ENCODE measurements at places on chromosomes 16 and 17. TPM values are rescaled to one million over a fixed set of nuclear protein-coding genes. Genes with fewer than 3 reads are reported as not detected.

DNA sequence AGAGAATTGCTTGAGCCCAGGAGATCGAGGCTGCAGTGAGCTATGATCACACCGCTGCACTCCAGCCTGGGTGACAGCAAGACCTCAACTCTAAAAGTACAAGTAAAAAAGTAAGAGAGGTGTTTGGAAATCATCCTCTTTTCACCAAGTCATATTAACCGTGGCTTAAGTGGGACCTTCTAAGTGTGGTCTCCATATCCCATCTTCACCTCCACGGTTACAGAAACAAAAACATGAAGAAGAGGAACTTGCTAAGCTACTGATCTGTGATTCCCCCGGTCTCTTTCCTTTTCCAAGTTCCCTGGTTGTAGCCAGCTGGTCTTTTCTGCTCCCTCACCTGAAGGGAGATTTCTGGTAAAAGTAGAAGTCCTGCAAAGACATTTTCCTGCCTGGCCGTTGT is 389.4 kb downstream of the CPPED1 start:
- H3K36me3 ChIP-seq, result no peaks in the 10 kb centered on the region
- no peaks in the 10 kb centered on the region for H3K4me1 ChIP-seq
- H3K27me3 ChIP-seq, result no peaks in the 10 kb centered on the region
- no peak overlapping the region for H3K27ac ChIP-seq
- no peak overlapping the region for H3K4me3 ChIP-seq

- no peak overlapping the region for H3K4me3 ChIP-seq
- DNase-seq, result no peak
- peaks cover 40% of the 10 kb centered on the region for H3K36me3 ChIP-seq
- no peak overlapping the region for H3K27ac ChIP-seq
These were observed 4.6 kb downstream of the IFT20 start for GRCh38 chr17:28330671-28331070.

GRCh38 chr16:59543641-59544040 is 809.5 kb upstream of the GOT2 start:
- H3K27ac ChIP-seq, result peak overlapping the region; percentile 40
- peaks cover 9% of the 10 kb centered on the region for H3K4me1 ChIP-seq

- no peak for DNase-seq
- no peak overlapping the region for H3K4me3 ChIP-seq
- no peaks in the 10 kb centered on the region for H3K36me3 ChIP-seq
- no peak overlapping the region for H3K27ac ChIP-seq
- H3K4me1 ChIP-seq, result no peaks in the 10 kb centered on the region
- peaks cover 15% of the 10 kb centered on the region for H3K27me3 ChIP-seq
These were observed 89.2 kb upstream of the BRD7 start for GRCh38 chr16:50457979-50458491.

- H3K36me3 ChIP-seq, result no peaks in the 10 kb centered on the region
- peaks cover 23% of the 10 kb centered on the region for H3K4me1 ChIP-seq
- no peak overlapping the region for H3K4me3 ChIP-seq
- no peak for DNase-seq
These were observed 1.6 kb downstream of the VAT1L start for GRCh38 chr16:77790009-77790372.

DNA sequence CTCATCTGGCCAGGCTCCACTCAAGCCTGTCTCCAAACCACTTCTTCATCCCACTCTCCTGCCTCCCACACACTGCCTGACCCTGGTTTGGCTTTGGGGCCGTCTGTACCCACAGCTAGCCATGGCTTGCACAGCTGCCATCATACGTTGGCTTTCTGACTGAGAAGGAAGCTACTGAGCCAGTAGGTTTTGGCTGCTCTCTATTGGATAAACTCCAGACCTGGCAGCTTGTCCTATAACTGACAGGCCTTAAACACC is 3.9 kb downstream of the MIF4GD start:
- peaks cover 24% of the 10 kb centered on the region for H3K4me1 ChIP-seq
- H3K27ac ChIP-seq, result no peak overlapping the region
- no peaks in the 10 kb centered on the region for H3K27me3 ChIP-seq
- H3K36me3 ChIP-seq, result peaks cover 63% of the 10 kb centered on the region
- H3K4me3 ChIP-seq, result no peak overlapping the region
- DNase-seq, result no peak

DNA sequence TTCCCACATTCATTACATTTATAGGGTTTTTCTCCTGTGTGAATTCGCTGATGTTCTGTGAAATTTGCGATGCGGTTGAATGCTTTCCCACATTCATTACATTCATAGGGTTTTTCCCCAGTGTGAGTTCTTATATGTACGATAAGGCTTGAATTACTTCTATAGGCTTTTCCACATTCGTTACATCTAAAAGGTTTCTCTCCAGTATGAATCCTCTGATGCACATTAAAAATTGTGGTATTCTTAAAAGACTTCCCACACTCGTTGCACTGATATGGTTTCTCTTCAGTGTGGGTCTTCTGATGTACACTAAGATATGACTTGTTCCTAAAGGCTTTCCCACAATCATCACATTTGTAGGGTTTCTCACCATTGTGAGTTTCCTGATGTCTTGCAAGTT is 30.4 kb downstream of the ZNF624 start:
- H3K27me3 ChIP-seq, result no peaks in the 10 kb centered on the region
- H3K36me3 ChIP-seq, result peaks cover 31% of the 10 kb centered on the region
- no peak overlapping the region for H3K27ac ChIP-seq
- no peak overlapping the region for H3K4me3 ChIP-seq
- no peak for DNase-seq
- no peaks in the 10 kb centered on the region for H3K4me1 ChIP-seq

DNA sequence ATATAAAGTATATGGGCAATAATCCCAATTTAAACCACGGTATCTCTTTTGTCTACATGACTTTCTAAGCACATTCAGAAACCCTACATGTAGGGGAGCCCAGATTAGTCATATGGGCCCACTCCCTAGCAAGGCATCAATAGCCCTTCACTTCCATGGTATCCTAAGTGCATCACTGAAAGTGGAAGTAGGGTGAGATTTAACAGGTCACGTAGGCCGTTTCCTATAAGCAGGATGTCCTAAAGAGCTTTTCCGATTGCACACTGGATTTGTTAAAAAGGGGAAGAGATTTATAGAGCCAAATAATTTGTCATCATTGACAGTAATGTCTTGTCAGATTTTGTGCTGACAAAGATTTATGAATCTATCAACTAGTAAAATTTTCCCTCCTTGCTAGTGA is 39.0 kb downstream of the CA4 start:
- H3K4me1 ChIP-seq, result no peaks in the 10 kb centered on the region
- no peak overlapping the region for H3K27ac ChIP-seq
- DNase-seq, result no peak
- no peaks in the 10 kb centered on the region for H3K27me3 ChIP-seq
- H3K4me3 ChIP-seq, result no peak overlapping the region

DNA sequence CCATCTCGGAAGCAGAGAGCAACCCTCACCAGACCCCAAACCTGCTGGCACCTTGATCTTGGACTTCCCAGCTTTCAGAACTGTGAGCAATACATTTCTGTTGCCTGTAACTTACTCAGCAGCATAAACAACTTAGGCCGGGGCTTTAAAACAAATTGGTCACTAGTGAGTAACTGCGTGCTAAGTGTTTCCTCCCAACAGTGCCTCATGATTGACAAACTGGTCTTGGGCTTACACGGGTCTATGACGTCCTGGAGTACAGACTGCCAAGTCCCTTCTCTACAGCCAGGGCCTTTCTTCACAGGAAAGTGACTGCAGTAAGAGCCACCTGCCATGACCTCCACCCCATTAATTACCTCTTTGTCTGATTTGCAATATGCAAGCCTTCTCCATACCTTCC is 136.7 kb downstream of the XYLT1 start:
- no peak overlapping the region for H3K27ac ChIP-seq
- H3K4me1 ChIP-seq, result peaks cover 7% of the 10 kb centered on the region
- no peak overlapping the region for H3K4me3 ChIP-seq
- H3K27me3 ChIP-seq, result no peaks in the 10 kb centered on the region
- no peaks in the 10 kb centered on the region for H3K36me3 ChIP-seq

DNA sequence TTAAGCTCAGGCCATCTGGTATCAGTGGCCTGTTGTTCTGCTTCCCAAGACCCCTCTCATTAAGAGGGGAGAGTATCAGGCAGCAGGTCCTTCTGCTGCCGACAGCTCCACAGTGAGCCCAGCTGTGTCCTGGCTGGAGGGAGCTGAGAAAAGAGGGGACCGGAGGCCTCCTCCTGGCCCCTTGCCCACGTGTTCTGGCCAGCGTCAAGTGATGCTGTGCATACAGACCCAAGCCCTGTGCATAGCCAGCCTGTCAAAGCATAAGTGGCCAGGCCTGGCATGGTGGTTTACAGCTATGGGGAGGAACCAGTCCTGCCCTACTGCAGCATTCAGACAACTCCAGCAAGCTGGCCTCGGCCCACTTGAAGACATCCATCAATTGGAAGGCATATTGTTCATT is 48.0 kb downstream of the ABCC6 start:
- H3K36me3 ChIP-seq, result no peaks in the 10 kb centered on the region
- no peak for DNase-seq
- H3K4me3 ChIP-seq, result no peak overlapping the region
- H3K4me1 ChIP-seq, result no peaks in the 10 kb centered on the region

GRCh38 chr16:3282103-3282729 is 1.1 kb upstream of the ZNF263 start:
- no peaks in the 10 kb centered on the region for H3K27me3 ChIP-seq
- DNase-seq, result peak; percentile 91
- peak overlapping the region; percentile 96 for H3K27ac ChIP-seq

GRCh38 chr17:31499771-31500554 is 108.5 kb downstream of the RAB11FIP4 start:
- no peaks in the 10 kb centered on the region for H3K36me3 ChIP-seq
- H3K4me1 ChIP-seq, result peaks cover 6% of the 10 kb centered on the region
- H3K4me3 ChIP-seq, result no peak overlapping the region
- no peak for DNase-seq
- no peak overlapping the region for H3K27ac ChIP-seq

GRCh38 chr17:40253565-40253964 is 34.1 kb upstream of the CDC6 start:
- no peak overlapping the region for H3K4me3 ChIP-seq
- H3K4me1 ChIP-seq, result no peaks in the 10 kb centered on the region
- no peaks in the 10 kb centered on the region for H3K27me3 ChIP-seq
- DNase-seq, result no peak
- H3K27ac ChIP-seq, result no peak overlapping the region
- peaks cover 16% of the 10 kb centered on the region for H3K36me3 ChIP-seq

- no peaks in the 10 kb centered on the region for H3K36me3 ChIP-seq
- H3K4me3 ChIP-seq, result no peak overlapping the region
- H3K27me3 ChIP-seq, result no peaks in the 10 kb centered on the region
- no peak overlapping the region for H3K27ac ChIP-seq
- DNase-seq, result no peak
These were observed 5.8 kb downstream of the NLGN2 start for GRCh38 chr17:7413346-7413985.

DNA sequence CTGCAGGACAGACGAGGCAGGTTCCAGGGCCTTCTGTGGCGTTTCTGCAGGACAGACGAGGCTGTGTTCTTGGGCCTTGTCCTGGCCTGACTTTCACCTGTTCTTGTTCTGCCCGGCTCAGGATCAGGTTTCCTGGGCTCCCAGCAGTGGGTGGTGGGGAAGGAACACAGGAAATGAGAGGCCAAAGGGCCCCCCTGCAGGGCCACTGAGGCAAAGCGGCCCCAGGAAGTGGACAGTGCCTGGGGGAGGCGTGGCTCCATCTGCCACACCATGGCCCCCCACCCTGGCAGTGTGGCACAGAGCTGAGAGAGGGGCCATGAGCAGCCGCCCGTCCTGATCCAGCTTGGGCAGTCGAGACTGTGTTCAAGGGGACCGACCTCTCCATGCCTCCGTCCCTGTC is 20.7 kb downstream of the SPIRE2 start:
- no peak overlapping the region for H3K27ac ChIP-seq
- no peak for DNase-seq
- H3K4me1 ChIP-seq, result no peaks in the 10 kb centered on the region
- no peaks in the 10 kb centered on the region for H3K36me3 ChIP-seq
- H3K4me3 ChIP-seq, result no peak overlapping the region
- H3K27me3 ChIP-seq, result no peaks in the 10 kb centered on the region

DNA sequence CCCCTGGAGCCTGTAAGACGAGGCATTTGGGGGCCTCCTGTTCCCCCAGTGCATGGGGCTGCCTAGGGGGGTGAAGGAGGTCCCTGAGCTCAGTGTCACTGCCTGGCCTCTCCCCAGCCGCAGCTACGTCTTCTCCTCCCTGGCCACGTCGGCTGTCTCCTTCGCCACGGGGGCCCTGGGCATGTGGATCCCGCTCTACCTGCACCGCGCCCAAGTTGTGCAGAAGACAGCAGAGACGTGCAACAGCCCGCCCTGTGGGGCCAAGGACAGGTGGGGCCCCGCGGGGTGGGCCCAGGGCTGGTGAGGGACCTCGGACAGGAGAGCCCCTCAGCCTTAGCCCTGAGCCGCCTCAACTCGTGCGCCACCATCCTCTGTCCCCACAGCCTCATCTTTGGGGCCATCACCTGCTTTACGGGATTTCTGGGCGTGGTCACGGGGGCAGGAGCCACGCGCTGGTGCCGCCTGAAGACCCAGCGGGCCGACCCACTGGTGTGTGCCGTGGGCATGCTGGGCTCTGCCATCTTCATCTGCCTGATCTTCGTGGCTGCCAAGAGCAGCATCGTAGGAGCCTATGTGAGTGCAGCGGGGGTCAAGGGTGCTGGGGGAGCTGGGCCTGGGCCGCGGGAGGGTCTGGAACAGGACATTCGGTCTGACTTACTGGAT is 22.2 kb downstream of the MYBBP1A start:
- no peak overlapping the region for H3K27ac ChIP-seq
- no peak for DNase-seq
- H3K27me3 ChIP-seq, result no peaks in the 10 kb centered on the region

DNA sequence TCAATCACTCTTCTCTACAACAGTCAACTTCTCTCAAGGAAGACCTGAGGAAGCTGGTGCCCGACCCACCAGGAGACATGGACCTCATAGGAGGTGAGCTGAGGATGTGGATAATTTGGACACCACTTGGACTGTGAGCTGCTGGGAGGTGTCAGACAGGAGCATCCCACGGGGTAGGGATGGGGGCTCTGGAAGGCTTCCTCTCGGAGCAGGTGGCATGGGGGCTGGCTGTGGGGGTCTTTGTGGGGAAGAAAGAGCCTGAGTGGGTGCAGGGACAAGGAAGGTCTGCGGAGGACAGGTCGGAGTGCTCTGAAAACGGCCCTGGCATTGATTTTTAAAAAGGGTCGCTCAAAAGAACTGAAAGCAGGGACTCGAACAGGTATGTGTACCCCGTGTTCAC is 64.0 kb downstream of the TBC1D16 start:
- DNase-seq, result no peak
- peaks cover 9% of the 10 kb centered on the region for H3K4me1 ChIP-seq
- H3K27me3 ChIP-seq, result no peaks in the 10 kb centered on the region
- H3K27ac ChIP-seq, result no peak overlapping the region
- H3K4me3 ChIP-seq, result no peak overlapping the region

- no peak overlapping the region for H3K4me3 ChIP-seq
- H3K27me3 ChIP-seq, result no peaks in the 10 kb centered on the region
- no peaks in the 10 kb centered on the region for H3K36me3 ChIP-seq
- H3K27ac ChIP-seq, result no peak overlapping the region
These were observed 101.5 kb downstream of the STXBP4 start for GRCh38 chr17:55069983-55070529.

Gene FLOT2
- total RNA-seq, result 13.4 TPM

Gene GSPT1
- total RNA-seq, result 108 TPM

Gene RUNDC3A
- total RNA-seq, result not detected

Gene TTLL6
- not detected for total RNA-seq

Gene PPY
- not detected for total RNA-seq

Gene GLTPD2
- total RNA-seq, result not detected

Gene ZG16
- total RNA-seq, result not detected

Gene CORO6
- total RNA-seq, result 4.2 TPM

All from SJSA1 (cell line).